ENCODE measurements at places on chromosomes 6 and 20. TPM values are rescaled to one million over a fixed set of nuclear protein-coding genes. Genes with fewer than 3 reads are reported as not detected.

Gene ALDH8A1
- 9.1 TPM for polyA plus RNA-seq

Gene NHSL1
- 1.4 TPM for polyA plus RNA-seq

Gene NHLRC1
- polyA plus RNA-seq = 2.4 TPM

Gene RNF182
- 1.4 TPM for polyA plus RNA-seq
